ENCODE measurements at places on chromosomes 6 and 20.

- no peak for DNase-seq
These were observed 181.4 kb downstream of the MOXD1 start for GRCh38 chr6:132219901-132220300.

DNA sequence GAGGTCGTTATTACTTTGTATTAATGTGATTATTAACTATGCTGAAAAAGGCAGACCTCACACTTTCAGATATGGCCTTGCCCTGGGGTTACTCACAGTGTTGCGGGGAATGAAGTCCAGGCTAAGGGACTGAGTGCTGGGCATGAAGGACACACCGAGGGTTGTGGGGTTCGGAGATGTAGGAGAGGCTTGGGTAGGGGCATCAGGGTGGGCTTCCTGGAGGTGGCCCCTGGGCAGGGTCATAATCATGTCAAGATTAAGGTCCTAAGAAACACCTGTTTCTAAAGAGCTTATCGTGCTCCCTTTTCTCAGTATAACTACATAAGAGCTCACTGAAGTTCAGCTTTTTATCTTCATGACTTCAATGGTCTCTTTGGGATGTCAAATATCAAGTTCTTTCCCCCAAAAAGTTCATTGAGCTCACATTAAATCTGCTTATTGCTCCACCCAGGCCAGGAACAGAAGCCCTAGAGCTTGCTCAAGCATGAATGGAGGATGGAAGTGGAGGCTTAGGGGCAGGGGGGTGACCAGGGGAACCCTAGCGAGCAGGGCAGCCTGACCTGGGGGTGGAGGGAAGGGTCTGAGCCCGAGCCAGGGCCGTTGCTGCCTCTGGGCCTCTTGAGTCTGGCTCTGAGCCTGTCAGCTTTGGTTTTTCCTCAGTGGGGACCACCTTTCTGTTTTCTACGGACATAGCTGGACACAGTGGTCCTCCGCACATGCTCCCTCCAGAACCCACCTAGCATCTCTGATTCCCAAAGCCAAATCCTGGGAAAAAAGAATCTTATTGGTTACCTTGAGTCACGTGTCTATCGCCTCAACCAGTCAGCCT, 37.3 kb upstream of the TGM2 start:
- DNase-seq = no peak

- no peak for DNase-seq
These were observed 494.0 kb upstream of the MAP3K7 start for GRCh38 chr6:91080871-91081270.

GRCh38 chr6:169996378-169997051, 245.1 kb downstream of the ERMARD start:
- no peak for DNase-seq

- no peak for DNase-seq
These were observed 397.2 kb downstream of the SAMD5 start for GRCh38 chr6:147905711-147906110.

DNA sequence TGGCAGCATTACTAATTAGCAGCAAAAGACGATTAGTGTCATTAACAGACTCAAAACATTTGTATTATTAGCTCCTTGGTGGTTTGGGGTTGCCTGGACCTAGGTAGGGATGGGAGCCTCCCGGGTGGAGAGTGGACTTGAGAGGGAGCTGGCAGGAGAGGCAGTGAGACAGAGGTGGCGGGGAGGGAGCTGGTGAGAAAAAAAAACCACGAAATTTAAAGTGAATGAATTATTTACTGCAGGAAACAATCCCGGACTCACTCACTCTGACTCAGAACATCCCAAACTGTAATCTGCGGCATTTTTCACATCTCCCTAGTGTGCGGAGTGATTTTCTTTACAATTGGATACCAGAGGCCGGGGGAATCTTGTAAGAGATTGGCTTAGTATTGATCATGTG, 14.3 kb upstream of the CDH22 start:
- DNase-seq = no peak
